ENCODE measurements at places on chromosomes 7 and 10.

DNA sequence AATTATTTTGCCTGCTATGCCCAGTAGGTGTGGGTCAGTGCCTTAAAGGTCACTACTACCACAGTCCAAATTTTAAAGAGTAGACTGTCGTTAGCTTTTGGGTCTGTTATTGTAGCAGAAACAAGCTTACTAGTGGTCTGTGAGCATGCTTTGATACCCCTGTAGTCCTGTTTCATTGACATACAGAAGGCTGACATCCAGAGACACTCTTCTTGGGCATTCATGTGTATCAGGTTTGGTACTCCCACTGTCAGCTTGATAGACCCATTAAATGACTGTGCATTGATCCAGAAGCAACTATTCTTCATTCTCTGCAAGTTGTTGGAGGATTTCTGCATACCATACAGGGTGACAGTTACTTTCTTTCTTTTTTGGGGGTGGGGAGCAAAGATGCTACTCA, 884.4 kb upstream of the CELF2 start:
- DNase-seq: no peak

GRCh38 chr7:128078309-128078708, 47.1 kb upstream of the LRRC4 start:
- no peak for DNase-seq

DNA sequence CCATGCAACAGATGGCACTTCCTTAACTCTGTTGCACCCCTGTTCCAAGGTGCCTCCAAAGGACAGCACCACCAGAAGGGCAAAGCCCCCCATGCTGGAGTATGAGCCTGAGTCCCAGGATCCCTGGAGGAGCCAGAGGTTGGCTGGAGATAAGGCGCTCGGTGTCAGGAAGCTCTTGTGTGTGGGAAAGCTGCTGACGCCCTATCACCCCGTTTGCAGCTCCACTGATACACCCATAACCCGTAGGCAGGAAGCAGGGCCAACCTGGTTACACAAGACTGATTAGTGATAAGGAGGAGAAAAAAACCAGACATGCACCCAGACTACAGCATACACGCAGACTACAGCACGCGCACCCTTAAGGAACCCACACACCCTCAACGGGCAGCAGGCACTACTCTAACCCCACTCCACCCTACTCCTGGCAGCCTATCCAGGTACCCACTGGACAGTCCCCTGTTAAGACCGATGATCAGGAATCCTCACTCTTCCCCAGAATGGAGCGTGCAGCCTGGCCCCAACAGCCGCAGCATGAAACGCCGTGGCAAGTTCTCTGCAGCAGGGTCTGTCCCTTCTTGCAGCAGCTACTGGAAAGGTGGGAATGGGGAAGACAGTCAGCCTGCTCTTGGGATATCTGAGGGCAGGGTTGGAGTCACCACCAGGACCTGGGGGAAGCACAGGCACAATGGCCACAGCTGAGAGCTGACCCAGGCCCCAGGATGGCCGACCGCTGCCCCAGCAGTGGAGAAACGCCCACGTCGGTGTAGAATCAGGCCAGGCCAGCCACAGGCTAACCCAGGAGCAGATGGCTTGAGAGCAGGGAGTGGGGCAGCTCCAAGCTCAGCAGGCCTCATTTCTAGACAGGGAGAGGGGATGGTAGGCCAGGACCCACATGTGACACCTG, 38.3 kb upstream of the TUBB8 start:
- no peak for DNase-seq

DNA sequence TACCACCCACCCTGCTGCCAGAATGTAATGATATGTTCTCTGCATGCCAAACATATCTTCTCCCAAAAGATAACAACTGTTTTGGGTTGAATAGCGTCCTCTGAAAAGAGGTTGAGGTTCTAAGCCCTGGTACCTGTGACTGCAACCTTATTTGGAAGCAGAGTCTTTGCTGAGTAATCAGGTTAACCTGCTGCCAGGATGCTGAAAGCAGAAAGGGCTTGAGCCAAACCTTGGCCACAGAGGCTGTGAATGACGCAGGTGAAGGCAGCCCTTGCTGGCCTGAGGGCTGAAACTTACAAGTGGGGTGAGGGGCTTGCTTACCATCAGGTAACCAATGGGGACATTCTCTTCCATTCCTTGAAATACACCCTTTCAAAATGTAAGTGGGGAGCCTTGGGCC, 151.8 kb upstream of the RHEB start:
- DNase-seq: no peak

GRCh38 chr10:132607491-132607890, 69.9 kb downstream of the INPP5A start:
- DNase-seq: no peak

- no peak for DNase-seq
Observed at GRCh38 chr7:1646391-1646790, 23.7 kb upstream of the ELFN1 start.

DNA sequence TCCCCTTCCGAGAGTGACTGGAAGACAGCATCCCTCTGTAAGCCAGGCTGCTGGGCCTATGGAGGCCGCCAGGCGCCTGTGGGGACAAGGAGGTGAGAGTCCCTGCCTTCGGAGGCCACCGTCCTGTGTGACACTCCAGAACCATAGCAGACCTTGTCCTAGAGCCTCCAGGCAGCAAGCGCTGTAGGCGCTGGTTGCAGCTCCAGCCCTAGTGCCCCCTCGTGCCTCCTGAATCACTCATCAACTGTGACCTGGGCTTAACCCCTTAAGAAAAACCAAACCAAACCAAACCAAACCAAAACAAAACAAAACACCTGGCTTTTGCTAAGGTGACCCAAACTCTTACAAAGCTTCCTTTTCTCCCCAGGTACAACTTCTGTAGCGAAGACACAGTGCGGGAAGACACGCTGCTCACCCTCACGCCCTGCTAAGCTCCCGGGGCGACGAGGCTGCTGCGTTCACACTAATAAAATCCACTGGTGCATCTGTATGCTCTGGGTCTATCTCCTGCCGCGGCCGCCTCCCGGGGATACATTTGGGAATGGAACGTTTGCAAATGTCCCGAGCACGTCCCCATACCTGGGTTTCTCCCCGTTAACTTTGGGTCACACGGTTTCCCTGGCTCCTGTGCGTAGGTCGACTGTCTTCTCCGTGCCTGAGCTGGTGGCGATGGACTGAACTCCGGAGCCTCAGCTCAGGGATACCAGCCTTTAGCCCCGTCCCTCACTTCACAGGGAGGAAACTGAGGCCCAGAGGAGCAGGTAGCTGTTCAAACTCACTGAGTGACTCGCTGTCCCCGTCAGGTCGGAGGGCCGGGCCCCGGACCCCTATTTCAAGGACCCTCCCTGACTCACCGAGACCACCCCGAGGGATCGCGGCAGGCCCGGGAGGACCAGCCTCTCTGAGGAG, 11.8 kb upstream of the PNLIPRP2 start:
- no peak for DNase-seq

GRCh38 chr10:30114401-30114800, 55.0 kb upstream of the JCAD start:
- DNase-seq: no peak

DNA sequence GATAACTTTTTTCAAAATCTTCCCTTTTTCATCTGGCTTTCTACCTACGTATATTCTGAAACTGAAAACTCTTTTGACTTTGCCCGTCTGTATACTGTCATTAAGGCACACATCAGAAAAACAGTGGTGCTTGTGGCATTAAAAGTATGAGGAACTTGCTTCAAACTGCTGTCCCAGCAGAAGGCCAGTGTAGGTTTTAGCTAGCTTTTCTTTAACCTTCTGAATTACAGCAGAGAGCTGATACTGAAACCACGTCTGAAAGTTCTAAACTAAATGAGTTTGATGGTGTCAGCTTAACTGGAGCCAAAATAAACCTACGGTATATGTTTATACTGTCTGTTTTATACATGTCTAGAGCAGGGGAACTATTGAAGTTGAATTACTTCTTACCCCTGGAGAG, 283.4 kb downstream of the TFEC start:
- no peak for DNase-seq

GRCh38 chr7:24346129-24346528, 62.1 kb downstream of the NPY start:
- no peak for DNase-seq

DNA sequence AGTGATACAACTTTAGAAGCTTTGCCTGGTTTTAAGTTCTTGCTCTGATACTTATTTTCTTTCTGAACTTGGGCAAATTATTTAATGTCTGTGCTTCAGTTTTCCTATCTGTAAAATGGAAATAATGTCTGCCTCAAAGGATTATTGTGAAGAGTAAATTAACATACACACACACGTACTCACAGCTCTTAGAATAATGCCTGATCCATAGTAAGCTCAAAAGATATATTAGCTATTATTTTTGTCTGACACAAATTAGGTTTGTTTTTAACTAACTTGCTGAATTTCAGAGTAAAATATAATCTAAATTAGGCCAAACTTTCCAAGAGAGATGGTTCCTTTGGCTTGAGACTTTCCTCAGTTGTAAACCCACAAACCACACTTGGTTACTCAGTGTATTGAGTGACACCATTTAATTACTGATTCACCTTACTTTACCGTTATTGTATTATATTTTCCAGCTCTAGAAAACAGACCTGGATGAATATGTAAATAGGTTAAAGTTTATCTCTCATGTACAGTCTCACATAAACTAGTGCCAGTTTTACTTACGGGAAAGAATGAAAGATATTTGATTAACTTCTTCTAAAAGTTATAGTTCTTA, 50.4 kb downstream of the VTI1A start:
- DNase-seq: no peak

DNA sequence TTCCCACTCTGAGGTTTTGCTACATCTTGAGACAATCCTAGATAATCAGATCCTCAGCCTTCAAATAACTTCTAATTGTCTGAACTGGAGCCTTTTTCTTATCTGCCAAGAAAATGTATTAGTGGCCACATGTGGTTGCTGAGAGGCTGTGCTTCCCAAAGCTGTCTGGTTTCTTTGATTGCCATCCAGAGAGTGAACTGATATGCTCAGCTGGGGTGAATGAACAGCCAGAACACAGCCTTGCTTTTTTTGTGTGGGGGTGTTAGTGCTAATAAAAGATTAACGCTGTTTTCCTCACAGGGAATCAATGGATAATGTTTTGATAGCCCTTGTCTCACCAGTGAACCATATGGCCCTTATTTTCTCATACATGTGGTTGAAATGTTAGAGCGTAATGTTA, 66.9 kb downstream of the BBS9 start:
- no peak for DNase-seq

- no peak for DNase-seq
Observed at GRCh38 chr10:89888321-89889070, 187.1 kb downstream of the KIF20B start.

GRCh38 chr10:6070660-6071059, 8.5 kb upstream of the IL2RA start:
- DNase-seq: no peak

DNA sequence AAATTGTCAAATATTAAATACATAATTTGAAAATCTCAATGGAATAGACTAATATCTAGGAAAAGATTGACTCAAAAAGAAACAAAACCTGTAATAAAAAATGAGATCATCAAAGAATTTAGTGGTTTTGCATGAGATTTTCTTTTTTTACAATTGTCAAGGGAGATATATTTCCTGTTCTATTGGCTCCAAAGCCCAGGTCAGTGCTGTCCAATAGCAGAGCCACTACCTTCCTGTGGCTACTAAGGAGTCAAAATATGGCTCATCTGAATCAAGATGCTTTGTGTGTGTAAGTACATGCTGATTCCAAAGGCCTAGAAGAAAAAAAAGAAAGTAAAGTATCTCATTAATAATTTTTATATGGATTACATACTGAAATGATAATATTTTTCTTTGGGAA, 191.9 kb downstream of the C7orf25 start:
- DNase-seq: no peak

DNA sequence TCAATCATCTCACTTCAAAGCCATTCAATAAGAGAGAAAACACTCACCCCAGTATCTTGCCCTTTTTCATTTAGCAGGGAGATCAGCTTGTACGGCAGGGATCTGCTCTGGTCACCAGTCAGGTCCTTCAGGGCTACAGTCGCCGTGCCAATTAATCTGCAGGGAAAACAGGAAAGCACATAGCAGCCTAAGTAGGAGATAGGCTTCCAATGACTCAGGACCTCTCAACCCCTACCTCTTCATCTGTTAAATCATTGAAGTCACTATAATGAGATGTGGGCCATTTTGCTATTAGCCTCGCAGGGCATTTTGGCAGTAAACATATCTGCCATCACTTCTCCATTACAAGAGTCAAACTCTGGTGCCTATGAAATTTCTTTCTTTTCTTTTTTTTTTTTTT, 50.8 kb downstream of the MYOF start:
- DNase-seq: no peak

DNA sequence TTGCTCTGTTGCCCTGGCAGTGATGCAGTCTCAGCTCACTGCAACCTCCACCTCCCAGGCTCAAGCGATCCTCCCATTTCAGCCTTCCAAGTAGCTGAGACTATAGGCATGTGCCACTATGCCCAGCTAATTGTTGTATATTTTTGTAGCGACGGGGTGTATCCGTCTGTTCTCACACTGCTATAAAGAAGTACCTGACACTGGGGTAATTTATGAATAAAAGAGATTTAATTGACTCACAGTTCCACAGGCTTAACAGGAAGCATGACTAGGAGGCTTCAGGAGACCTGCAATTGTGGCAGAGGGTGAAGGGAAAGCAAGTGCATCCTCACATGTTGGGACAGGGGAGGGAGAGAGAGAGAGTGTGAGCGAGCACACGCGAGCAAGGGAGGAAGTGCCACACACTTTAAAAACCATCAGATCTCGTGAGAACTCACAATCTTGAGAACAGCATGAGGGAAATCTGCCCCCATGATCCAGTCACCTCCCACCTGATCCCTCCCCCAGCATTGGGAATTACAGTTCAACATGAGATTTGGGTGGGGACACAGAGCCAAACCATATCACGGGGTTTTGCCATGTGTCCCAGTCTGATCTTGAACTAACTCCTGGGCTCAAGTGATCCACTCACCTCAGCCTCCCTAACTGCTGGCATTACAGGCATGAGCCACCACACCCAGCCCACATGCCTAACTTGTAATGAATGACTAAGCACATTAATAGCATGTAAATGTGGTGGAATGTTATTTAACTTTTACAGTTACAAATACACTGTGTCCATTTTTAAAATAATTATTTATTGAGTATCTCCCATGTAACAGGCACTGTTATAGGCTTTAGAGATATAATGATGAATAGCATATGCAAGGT, 65.5 kb downstream of the RALA start:
- DNase-seq: peak; percentile 27

GRCh38 chr10:132555648-132556575, 18.3 kb downstream of the INPP5A start:
- DNase-seq: no peak

GRCh38 chr10:63630931-63631680, 109.9 kb downstream of the REEP3 start:
- no peak for DNase-seq
